CD4-positive, alpha-beta memory T cell (primary cell): ENCODE measurements at places on chromosomes 11 and 22. TPM values are rescaled to one million over a fixed set of nuclear protein-coding genes. Genes with fewer than 3 reads are reported as not detected.

DNA sequence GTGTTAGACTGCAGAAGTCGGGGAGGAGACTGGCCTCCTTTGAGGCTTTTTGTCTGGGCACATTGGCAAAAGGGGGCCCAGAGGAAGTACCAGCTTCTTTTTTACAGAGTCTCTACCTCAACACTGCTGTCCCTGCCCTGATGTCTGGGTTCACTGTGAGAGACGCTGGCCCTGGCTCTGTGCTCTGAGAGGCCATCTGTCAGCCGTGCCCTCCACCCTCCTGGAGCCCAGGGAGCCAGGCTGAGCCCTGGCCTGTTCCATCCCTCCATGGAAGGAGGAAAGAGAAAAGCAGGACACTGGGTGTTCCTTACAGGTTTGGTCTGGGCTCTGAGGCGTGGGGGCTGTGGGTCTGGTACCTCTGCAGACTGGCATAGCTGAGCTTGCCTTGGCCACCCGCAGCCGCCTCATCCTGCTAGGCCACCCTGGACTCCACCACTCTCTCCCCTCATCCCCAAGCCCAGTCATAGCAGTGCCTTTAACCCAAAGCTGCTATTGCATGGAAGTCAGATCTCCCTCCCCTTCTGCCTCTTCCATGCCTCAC, 105.5 kb upstream of the PARVA start:
- DNase-seq, result no peak

DNA sequence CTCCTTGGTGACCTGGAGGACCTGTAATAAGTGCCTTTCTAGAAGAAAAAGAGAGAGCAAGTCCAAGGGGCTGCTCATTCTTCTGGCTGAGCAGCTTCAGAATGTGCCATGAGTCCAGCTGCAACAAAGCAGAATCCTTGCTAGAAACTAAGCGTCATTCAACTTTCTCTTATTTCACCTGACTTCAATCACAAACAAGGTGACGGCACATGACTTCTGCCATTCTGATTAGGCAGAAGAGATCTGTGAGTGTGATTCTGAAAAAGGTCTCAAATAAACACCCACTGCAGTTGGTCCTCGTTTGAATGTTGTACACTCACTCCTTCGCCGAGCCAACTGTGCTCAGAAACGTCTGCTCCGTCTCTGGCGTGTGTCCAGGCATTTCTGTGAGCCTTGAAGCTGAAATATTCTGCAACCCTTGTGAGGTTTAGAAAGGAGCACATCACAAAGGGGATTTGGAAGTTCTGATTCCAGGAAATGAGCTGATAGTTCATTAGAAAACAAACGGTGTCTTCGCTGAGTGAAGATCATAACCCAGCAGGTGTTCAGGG, 623.8 kb upstream of the KIRREL3 start:
- no peak for DNase-seq

DNA sequence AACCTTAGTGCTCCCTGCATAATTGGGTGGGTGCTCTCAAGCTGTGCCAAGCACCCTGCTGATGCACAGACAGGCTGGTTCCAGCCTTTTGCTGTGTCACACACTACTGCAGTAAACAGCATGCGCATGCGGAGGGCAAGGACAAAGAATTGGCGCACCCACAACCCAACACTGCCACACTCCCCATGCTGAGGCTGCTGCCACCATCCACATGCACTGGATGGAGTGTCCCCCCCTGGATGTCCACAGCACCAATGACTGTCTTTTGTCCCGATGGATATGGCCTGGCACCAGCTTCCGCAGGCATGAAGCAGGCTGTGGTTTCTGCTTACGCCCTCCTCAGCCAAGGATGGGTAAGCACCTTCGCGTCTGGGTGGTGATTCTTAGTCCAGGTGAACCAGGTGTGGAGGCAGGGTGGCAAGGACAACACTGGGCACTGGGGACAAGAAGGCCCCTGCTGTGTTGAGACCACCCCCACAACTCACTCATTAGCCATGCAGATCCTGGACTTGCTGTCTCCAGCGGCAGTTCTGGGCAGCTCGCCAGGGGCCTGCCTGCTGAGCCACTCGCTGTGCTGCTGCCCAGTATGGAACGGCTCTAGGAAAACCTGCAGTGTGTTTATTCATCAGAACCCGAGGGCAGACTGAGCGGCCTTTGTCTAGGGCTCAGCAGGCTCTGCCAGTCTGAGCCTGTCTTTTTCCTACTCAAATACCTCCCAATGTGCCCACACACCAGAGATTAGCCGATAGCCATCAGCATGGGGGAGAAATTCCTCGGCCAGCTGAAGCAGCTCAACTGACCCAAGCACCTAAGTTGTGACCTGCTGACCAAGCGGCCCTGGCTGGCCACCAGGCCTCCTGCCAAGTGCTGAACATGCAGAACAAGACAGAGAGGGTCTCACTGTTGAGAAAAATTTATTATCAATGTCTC, 8.2 kb upstream of the NAP1L4 start:
- DNase-seq, result no peak

- DNase-seq, result no peak
These were observed 7.2 kb downstream of the SNAP29 start for GRCh38 chr22:20865875-20866445.

GRCh38 chr11:92048415-92048814, 176.2 kb upstream of the FAT3 start:
- no peak for DNase-seq

Gene OR5D18
- not detected for total RNA-seq

Gene MGAT3
- total RNA-seq, result 0.73 TPM
